Cardiac muscle cell (in vitro differentiated cells and primary cell): ENCODE measurements at places on chromosomes 3 and 15. TPM values are rescaled to one million over a fixed set of nuclear protein-coding genes. Genes with fewer than 3 reads are reported as not detected.
A peak's percentile ranks its signal among the peaks of the same experiment; 100 is the strongest.

RASA2 gene
- polyA plus RNA-seq: 6.3 and 6.5 TPM in 2 replicates

GOLGA8J gene
- polyA plus RNA-seq: 0.27 TPM in 1 of 2 replicates, not detected in the other

RASGRP1 gene
- 1.1 and 6.3 TPM in 2 replicates for polyA plus RNA-seq

SCAANT1 gene
- 2.0 TPM in 1 of 2 replicates, not detected in the other for polyA plus RNA-seq

KLHL6 gene
- 0.09 TPM in 1 of 2 replicates, not detected in the other for polyA plus RNA-seq

SST gene
- polyA plus RNA-seq: 8.3 and 10.1 TPM in 2 replicates

MAGI1 gene
- 33.9 and 52.3 TPM in 2 replicates for polyA plus RNA-seq

GOLGA8T gene
- polyA plus RNA-seq: not detected in 2 replicates

SLC9C1 gene
- polyA plus RNA-seq: 0.12 and 0.22 TPM in 2 replicates

AGTR1 gene
- not detected in 2 replicates for polyA plus RNA-seq

STAB1 gene
- polyA plus RNA-seq: 0.91 TPM in 1 of 2 replicates, not detected in the other

POLR2M gene
- polyA plus RNA-seq: 24.9 and 29.5 TPM in 2 replicates

CIB2 gene
- polyA plus RNA-seq: 59.9 and 72.6 TPM in 2 replicates

XIRP1 gene
- polyA plus RNA-seq: 136 and 199 TPM in 2 replicates

SORD gene
- 67.2 and 78.2 TPM in 2 replicates for polyA plus RNA-seq

ZNF774 gene
- 2.1 TPM in 2 replicates for polyA plus RNA-seq

DNA sequence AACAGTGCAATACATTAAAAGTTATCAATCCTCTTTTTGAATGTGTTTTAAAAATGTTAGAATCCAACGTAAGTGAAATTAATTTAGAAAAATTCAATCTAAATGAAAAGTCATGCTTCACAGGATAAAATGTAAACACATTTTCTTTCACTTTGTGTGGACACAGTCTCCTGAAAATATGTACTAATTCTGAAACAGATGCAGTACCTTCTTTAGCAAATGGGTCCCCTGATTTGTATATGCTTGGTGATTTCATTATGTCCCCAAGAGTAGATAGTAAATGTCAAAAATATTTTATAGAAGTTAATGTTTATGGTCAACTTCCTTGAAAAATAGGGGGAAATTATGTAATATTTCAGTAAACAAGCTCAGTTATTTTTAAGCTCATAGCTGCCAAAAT is 28.9 kb downstream of the FOXP1 start:
- DNase-seq: no peak

GRCh38 chr3:150738688-150739087 is 24.3 kb downstream of the SIAH2 start:
- no peak for DNase-seq

GRCh38 chr15:96218623-96219455 is 111.7 kb upstream of the NR2F2 start:
- no peak for DNase-seq

- DNase-seq: no peak
Observed at GRCh38 chr3:48518638-48519276, 14.8 kb upstream of the SHISA5 start.

- no peak for DNase-seq
Observed at GRCh38 chr15:68894208-68894607, 36.1 kb upstream of the SPESP1 start.

GRCh38 chr3:127772827-127773751 is 49.2 kb downstream of the MGLL start:
- DNase-seq: no peak

DNA sequence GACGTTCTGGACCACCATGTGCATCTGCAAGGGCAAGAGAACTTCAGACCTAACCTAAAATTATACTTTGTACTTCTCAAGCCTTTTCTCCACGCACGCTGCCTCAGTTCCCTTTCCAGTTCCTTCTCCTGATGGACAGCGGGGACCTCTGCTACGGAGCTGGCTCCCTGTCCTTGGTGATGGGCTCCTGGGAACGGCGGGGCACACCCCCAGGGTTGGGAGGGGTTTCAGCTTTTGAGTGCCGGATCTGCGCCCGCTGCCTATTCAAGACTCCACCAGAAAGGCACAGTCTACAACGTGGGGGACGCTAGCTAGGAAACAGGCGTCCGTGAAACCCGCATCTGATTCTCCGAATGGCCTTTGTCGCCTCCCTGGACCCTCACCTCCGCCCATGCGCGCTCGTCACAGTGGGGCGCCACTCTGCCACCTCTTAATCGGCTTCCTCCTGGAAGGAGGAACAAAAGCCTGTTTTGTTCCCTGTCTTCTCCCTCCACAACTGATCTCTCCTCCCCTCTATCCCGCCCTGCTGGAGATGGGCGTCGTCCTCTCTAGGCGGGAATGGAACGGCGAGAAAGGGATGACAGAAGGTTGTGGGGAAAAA is 2.2 kb downstream of the GPR149 start:
- no peak for DNase-seq

GRCh38 chr15:58611731-58612676 is 137.5 kb downstream of the ADAM10 start:
- DNase-seq: no peak

DNA sequence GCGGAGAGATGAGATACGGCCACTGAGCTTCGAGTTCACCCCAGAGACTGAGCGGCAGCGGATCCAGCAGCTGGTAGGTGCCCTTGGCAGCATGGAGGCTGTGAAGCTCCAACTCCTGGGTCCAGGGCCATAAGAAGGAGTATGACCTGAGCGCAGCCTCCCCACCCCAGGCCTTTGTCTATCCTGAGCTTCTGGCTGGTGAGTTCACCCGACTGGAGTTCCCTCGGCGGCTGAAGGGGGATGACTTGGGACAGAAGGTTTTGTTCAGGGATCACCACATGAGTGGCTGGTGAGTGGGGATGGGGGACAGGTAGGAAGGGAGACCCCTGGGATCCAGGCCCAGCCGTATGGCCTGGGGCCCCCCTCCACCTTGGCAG is 2.6 kb downstream of the PPM1M start:
- DNase-seq: no peak

- no peak for DNase-seq
Observed at GRCh38 chr3:128060473-128061381, 8.5 kb downstream of the SEC61A1 start.

- DNase-seq: no peak
Observed at GRCh38 chr15:47513471-47513870, 203.8 kb upstream of the SEMA6D start.

GRCh38 chr3:105118905-105119304 is 247.8 kb upstream of the ALCAM start:
- DNase-seq: peak; percentile 39

- no peak for DNase-seq
Observed at GRCh38 chr15:74124196-74124595, 6.2 kb upstream of the ISLR2 start.

GRCh38 chr3:185356499-185356898 is 6.4 kb upstream of the MAP3K13 start:
- no peak for DNase-seq

DNA sequence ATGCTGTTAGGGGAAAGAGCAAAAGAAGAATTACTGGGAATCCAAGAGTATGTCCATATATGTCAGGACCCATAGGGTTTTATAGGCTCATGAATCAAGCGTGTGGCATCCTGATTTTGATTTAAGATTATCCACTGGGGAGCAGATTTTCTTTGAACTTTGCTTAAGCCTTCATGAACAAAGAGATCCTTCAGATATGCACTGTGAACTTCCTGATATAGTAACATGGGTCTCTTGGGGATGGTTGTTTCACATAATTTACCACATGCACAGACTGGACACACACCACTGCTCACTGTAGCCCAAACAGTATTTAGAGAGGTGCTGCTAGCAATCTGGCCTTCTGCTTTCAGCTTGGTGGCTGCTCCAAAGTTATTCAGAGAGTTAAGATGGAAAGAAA is 200.9 kb upstream of the ZPLD1 start:
- DNase-seq: no peak

DNA sequence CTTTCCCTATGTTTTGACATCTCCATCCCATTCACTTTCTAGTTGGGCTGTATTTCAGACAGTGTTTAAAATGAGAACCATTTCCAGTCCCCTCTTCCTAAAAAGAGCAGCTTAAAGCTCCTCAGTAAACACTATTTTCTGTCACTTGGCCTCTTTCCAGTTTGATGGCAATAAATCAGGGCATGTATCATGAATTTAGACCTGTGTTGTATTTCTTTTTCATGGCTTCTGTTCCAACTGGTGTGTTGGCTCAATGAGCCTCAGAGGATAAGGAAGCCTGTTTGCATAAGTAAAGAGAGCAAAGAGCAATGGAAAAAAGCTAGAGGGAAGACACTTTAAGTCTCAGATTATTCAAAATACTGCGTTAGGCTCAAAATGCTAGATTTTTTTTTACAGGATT is 7.2 kb downstream of the CCDC80 start:
- DNase-seq: peak; percentile 13

- no peak for DNase-seq
Observed at GRCh38 chr3:112133626-112134334, 732 bp upstream of the GCSAM start.

DNA sequence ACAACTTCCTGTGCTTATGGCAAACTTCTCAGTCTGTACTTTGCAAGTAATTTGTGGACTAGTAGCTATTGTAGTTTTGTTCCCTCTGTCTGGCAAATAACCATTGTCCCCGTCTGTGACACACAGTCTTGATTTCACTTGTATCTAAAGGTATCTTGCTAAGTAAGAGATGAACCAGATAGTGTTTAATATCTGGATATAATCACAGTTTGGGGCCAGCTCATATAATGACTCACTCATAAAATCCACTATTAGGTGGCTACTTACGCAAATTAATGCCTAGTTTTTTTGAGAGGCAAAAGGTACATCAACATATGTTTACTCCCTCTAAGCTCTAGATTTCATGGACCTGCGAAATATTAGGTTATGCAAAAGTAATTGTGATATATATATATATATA is 30.4 kb downstream of the VGLL3 start:
- DNase-seq: no peak

DNA sequence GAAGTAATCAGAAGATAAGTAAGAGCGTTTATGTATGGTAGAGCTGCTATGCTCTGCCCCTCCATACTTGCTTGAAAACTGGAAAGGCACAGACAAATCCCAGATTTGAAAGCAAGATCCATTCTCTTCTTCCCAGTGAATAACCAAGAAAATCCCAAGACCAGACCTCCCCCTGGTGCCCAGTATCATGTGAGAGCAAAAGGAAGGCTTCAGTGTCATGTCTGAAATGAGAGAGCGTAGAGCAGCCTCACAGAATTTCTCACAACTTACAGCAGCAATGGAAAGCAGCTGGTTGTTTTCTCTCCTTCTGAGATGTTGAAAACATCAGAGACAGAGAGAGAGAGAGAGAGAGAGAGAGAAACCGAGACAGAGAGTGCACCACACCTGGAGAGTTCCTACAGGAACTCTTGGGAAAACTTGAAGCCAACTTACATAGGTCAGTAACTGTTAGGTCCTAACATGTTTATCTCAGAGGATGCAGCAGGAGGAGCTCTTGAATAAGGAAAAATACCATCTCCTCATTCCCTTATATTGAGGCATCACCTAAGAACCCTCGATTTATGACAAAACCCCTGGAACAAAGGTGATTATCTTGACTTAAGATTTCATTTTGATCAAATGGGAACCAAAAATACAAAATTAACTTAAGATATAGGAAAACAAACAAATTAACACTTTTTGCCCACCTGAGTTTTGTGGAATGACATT is 273.3 kb downstream of the NSUN3 start:
- peak; percentile 57 for DNase-seq

GRCh38 chr3:197837282-197837681 is 46.2 kb downstream of the LRCH3 start:
- no peak for DNase-seq

DNA sequence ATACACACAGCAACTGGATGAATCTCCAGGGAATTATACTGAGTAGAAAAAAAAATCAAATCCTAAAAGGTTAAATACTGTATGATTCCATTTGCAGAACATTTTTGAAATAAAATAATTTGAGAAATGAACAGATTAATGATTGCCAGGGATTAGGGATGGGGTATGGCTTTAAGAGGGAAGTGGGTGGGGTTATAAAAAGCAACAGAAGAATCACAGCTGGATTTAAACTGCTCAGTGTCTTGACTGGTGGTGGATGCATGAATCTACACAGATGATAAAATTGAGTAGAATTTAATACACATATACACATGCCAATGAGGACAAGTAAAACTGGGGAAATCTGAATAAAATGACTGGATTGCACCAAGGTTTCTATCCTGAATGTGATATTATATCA is 79.7 kb upstream of the GOLGA8B start:
- no peak for DNase-seq

- DNase-seq: peak; percentile 69
Observed at GRCh38 chr15:65421360-65422215, 1.2 kb downstream of the IGDCC4 start.

DNA sequence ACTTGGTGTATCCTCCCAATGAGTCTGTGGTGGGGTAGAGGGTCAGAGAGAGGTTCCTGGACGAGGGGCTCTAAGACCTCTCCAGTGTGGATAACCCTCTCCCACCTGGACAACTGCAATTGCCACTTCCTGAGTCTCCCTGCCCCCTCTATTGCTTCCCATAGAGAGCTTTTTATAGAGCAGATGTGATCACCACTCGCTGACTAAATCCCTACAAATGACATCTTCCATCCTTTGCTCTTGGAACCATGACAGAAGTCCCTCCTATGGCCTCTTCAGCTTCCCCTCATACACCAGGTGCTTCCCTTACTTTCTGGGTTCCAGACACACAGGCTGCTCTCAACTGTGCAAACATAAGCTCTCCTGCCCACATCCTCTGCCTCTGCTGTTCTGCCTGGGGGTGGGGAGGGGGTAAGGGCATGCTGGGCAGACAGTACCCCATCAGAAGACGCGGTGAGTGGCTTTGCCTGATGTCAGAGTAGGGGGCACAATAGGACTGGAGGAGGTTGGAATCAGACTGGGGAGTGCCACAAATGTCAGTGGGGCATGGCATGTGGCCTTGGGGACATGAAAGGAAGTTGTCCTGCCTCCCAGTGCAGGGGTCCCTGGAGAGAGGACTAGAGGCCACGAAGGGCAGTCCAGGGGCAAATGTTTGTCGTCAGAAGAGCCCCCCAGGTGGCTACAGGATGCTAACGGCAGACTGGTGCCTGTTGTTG is 15.2 kb downstream of the ITIH3 start:
- no peak for DNase-seq

DNA sequence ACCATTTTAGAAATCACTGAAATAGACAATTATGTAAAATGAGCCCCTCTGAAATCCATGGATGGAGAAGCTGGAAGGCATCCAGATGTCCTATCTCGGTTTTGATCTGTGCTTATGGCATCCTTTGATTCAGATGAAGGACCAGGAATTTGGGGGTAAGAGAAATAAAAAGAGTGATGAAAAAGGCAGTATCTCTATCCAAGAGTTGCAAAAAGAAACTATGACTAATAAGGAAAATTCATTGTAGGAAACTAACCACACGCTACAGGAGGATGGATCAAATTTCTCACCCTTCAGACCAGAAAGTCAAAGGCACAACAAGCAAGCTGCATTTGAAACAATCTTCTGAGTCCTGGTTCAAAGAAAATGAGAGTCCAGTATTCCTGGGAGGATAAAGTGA is 34.8 kb downstream of the SRGAP3 start:
- peak; percentile 72 for DNase-seq

GRCh38 chr3:184350618-184351017 is 10.8 kb downstream of the CLCN2 start:
- DNase-seq: no peak

GRCh38 chr3:147613725-147614124 is 204.6 kb downstream of the ZIC1 start:
- DNase-seq: no peak

- DNase-seq: no peak
Observed at GRCh38 chr3:19263606-19264005, 115.3 kb downstream of the KCNH8 start.
